ENCODE measurements at places on chromosomes 7 and 10.

DNA sequence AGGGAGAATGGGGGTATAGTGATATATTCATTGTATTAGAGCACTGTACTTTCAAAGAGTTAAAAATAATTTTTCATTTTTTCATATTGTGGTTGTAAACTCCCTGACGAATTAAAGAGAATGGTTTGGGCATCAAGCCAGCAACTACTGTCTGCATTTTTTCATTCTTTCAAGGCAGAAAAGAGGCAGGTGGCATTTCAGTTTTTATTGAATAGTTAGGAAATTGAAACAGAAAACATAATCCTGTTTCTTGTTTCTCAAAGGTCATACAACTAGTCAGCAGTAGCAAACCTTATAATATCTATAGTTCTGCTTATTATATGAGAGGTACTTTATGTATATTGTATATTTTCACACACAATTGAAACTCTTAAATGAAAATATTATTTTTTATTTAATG, 303.9 kb upstream of the KCND2 start:
- ATAC-seq: no peak

DNA sequence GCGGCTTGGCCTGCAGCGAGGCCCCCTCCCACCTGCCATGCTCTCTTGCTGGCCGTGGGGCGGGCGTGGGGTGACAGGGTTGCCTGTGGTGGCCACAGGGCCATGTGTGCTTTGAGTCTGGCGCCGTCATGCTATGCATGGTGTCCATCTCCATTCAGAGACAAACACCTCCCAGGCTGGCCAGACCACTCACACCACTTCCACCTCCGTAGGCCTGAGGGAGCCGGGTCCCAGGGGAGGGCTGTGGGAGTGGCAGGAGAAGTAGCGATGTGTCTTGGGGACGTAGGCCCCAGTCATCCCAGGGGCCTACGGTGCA, 65.5 kb downstream of the DNAJB6 start:
- ATAC-seq: no peak

DNA sequence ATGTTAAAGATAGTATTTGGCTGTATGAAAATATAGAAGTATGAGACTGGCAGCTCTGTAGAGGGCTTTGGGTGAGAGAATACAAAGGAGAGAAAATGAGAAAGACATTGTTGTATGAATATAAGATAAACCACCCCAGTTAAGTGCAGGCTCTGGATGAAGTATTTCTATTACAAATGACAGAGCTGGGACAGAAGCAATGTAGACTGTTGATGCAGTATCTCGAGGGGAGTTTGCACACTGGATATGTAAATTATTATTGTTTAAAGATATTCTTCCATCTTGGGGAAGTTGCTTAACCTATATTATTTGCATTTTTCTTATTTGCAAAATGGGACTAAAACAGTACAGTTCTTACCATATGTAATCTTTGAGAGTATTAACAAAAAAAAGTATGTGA, 31.5 kb downstream of the ENTPD1 start:
- no peak for ATAC-seq

DNA sequence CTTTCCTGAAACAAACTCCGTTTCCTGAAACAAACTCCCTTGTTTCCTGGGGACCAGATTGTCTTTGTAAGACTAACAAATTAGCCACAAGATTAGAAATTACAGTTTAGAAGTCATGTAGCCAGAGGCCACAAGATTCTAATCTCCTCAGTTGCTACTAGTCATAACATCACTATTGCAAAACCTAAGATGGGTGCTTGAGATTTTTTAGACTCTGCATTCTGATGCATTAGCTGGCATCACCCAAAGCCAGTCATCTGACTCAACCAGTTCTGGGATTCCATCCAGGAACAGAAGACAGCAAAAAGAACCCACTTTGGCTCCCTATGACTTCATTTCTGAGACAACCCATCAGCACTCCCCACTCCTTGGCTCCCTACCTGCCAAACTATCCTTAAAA, 367.9 kb upstream of the MBL2 start:
- no peak for ATAC-seq

DNA sequence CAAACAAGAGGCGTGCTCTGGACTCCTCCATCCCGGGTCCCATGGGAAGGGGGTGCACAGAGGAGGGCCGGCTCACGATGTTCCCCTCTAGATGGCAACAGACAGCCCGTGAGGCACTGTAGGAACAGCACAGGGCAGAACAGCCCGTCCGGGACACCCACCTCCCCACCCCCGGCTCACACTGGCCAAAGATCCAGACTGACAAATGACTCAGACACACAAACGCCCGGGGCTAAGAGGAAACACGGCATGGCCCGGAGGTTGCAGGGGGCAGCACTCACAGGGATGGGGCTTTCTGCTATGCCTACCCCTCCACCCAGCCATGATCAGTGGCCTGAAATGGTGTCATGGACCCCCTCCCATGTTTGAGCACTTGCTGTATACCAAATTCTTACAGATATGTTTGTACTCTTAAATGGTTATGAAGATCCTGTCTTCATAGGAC, 4.9 kb upstream of the ELN start:
- ATAC-seq: no peak

DNA sequence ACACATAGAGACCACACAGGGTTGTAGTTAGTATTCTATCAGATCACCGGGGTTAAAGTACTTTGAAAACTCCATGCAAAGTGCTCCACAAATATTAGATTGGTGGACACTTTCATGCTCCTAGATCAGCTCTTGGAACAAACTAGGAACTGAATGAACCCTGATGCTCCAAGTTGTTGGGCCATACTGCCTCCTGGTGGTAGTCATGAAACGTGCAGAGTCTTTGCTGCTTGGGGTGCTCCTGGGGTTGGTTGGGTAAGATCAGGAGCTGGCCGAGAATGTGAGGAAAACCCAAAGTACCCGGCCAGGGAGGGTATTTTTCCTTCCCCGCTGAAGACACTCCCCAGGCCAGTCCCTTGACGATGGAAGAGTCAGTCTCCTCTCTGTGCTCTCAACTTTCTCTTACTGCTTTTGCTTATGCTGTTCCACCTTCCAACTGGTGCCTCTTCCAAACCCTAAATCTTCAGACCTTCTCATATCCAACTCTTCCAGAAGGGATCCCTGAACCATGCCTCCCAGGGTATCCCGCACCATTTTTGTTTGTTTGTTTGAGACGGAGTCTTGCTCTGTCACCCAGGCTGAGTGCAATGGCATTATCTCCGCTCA, 918 bp upstream of the RPEL1 start:
- ATAC-seq: peak; percentile 59

- no peak for ATAC-seq
Measured at GRCh38 chr10:25017154-25017590, 760 bp downstream of the THNSL1 start.

DNA sequence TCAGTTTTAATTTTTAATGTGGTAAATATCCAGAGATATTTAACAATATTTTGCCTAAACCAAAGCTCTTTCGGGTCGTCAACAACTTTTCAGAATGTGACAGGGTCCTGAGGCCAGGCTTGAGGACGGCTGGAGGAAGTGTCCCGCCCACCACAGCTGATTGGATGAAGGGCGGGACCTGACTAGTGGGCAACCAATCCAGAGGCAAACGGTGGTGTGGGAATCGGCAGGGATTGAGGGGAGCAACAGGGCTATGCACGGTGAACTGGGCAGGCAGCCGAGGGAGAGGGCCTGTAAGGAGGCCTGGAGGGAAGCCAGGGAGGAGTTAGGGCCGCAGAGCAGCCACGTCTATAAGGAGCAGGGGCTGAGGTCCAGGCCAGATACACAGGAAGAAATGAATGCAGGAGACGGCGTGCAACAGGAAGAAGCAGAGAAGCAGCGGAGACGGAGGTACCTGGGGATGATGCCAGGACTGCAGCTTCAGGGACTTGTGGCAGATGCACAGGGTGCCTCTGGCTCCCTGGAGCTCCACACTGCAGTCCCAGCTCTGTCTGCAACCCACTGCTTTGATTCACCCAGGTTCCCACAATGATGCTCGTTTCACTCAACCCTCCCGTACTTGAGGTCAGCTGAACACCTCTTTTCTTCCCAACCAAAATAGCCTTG, 46.1 kb upstream of the ZMIZ1 start:
- ATAC-seq: no peak

DNA sequence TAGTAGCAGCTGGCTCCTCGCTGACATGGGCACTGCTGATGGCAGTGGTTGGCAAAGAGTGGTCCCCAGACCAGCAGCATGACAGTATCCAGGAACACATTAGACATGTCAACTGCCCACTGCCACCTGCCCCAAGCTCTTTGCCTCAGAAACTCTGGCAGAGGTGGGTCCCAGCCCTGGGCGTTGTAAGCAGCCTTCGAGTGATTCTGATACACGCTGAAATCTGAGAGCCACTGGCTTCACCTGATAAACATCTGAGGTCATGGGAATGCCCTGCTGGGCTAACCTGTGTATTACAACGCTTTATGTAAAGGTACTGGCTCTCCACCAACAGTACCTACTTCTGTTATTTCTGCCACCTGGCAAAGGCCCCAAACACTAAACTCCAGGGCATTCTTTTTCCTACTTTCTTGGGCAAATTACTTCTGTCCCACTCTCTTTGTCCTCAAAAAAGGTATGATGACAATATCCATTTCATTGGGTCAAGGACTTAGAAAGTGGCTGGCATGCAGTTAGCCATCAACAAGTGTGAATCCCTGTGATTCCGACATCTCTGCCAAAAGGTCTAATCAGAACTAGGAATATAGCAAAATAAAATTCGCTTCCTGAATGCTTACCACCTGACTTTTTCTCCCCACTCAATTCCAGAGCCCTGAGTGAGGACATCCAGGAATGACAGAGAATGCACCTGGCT, 9.2 kb downstream of the SGMS1 start:
- peak; percentile 58 for ATAC-seq

GRCh38 chr10:77537720-77538373, 99.8 kb downstream of the KCNMA1 start:
- no peak for ATAC-seq

DNA sequence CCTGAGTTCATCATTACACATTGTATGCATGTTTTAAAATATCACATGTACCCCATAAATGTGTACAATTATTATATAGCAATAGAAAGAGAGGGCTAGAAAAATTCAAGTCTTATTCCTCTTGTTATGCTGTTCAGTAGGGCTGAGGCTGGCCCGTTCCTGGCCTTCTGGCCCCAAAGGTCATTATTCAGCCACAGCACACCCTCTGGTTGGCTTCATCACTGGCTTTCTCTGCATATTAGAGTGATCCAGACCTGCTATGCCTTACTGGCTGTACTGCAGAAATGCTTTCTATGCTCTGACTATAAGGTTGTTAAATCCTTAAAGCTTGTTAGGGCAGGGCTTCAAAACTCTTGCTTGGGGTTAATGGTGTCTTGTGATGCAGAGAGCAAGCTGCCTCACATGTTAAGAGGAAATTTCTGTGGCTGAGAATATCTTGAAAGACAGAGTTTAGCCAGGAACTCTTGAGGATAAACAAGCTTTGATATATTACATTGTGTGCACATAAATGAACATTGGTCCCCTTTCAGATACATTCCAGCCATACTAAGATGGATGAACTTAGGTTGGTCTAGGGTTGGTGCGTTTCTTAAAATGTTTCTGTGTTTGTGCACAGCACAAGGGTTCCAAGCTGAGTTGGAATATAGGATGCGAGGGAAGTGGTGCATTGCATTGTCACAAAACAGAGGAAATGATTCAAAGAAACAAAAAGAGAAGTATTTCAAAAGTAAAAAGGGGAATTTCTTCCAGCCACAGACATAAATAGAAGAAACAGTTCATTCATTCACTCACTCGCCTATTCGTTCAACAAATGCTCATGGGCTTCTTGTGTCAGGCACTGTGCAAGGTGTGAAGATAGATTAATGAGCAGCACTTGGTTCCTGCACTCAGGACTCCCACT, 61.6 kb upstream of the WDR11 start:
- no peak for ATAC-seq

- ATAC-seq: no peak
Measured at GRCh38 chr10:58400609-58401008, 15.4 kb downstream of the TFAM start.

DNA sequence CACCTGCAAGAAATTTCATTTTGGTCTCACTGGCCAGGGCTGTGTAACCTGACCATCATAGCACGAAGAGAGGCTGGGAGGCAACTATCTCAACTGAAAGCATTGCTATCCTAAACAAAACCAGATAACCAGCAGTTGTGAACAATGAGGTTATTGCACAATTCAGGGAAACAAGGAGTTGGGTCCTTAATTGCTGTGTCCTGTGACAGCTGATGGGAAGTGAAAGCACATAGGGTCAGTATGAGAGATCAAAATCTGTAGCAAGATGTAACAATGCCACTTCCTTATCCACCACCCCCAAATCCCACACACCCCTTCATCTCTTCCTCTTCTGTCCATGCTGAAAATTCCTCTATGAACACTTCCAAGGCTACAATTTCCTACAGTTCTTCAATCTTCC, 80.2 kb downstream of the HTR7 start:
- ATAC-seq: no peak

DNA sequence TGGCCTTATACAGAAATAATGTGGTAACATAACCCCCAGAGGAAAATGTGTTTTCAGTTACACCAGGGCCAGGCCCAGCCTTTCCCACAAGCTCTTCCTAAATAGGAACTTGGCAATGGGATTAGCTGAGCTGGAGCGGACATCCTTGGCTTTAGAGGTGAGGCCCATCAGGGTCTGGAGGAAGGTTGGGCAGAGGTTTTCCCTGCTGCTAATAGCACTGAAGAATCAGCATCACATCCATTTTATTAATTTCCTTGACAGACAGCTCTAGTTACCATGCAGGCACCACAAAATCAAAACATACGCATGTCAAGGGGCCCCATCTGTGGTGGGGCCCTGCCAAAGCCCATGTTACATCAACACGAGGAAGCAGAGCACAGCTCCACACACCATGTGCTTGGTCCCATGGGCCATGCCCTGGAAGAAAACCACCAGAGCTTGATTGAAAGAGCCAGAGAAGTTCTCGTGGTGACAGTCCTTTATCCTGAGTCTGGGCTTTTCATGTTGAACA, 566.6 kb downstream of the KCNMA1 start:
- ATAC-seq: no peak

DNA sequence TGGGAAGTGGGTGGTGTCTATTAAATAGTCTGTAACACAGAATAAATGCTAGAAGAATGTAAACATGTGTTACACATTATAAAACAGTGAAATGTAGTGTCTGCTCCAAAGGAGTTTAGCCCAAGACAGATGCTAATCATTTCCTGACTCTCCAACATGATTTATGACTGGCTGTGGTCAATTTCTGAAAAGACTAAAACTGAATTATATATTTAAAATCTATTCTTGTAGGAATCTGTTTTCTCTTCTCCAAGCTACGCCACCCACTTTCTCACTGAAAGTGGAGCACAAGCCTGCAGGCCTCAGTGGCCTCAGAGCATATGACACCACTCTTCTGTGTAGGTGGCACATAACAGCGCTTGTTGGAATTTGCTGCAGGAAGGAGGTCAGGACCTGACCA, 44.4 kb downstream of the CTTNBP2 start:
- ATAC-seq: no peak

GRCh38 chr10:133403784-133404183, 9.8 kb downstream of the MTG1 start:
- ATAC-seq: no peak

Data from activated CD4-positive, CD25-positive, alpha-beta regulatory T cell treated with anti-CD3 and anti-CD28 coated beads, Interleukin-2, amount 50 U/mL, for 24 hours (primary cell).